ENCODE measurements at places on chromosomes 6 and 20.
A peak's percentile ranks its signal among the peaks of the same experiment; 100 is the strongest.

DNA sequence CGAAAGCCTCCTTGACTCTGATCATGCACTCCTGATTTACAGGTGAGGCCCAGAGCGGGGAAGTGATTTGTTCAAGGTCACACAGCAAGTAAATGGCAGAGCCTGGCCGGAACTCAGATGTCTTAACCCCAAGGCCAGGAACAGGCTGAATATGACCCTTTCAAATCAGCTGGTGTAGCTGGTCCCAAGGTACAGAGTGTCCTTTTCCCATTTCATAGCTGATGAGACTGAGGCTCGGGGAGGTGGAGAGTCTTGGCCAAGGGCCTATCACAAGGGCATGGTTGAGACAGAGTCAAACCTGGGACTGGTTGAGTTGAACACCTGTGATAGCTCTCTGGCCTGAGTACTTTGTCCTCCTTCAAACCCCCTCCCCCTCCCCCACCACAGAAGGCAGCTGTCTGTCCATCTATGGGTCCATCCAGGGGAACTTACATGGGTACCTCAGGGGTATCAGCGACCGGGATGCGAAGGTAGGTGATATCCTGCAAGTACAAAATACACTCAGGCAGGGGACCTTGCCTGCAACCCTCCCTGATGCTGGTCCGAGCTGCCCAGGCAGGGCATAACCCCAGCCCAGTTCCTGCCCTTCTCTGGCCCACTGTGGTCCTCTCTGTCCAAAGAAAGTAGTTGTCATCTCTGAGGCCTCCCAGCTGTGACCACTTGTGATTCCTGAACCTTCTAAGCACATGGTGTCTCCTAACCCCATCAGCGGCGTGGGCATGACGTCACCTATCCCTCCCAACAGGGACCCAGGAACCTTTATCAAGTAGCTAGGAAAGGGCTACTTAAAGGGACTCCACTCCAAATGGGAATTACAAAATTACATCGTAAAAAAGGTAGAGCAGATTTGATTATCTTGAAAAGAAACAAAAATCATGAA, 5.6 kb downstream of the DUSP15 start:
- no peak for DNase-seq

DNA sequence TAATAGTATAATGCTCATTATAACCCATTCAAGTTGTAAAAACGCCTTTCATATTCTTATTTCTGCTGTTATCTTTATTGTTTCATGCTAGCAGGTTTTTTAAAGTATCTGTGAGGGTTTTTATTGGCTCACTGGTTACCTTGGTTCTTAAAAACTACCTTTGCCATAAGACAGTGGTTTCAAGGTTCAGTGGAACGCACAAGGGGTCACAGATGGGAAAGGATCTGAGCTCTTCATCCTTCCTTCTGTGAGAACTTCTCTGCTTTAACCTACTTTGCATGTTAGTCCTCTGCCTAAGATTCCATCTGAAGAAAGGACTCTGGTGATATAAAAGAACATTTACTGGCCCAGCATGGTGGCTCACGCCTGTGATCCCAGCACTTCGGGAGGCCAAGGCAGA, 492.6 kb downstream of the CD83 start:
- DNase-seq: no peak

GRCh38 chr20:46011631-46012482, 3.1 kb downstream of the MMP9 start:
- DNase-seq: peak; percentile 32

DNA sequence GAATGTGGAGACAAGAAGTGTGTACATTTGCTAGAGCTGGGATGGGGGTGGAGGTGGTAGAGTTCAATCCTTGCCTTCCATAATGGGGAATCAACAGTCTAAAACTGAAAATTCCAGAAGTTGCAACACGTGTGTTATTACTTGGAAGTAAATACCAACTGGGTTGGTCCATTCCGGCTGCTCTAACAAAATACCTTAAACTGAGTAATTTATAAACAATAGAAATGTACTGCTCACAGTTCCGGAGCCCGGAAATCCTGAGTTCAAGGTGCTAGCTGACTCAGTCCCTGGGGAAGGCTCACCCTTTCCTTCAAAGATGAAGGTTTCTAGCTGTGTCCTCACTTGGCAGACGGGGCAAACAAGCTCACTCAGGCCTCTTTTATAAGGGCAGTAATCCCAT, 59.0 kb downstream of the RIN2 start:
- no peak for DNase-seq

DNA sequence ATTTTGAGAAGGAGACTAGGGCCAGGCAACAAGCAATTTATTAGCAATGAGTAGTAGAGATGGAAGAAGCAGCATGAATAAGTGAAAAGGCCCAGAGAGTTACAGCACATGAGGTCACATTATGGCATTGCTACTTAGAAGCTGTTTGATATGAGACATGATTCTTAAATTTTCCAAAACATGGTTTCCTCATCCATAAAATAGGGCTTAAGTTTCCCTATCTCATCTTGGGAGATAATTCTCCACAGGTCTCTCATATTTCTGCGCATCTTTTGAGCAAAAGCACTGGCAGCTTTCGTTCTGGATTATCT, 656.1 kb downstream of the EPHA7 start:
- no peak for DNase-seq

DNA sequence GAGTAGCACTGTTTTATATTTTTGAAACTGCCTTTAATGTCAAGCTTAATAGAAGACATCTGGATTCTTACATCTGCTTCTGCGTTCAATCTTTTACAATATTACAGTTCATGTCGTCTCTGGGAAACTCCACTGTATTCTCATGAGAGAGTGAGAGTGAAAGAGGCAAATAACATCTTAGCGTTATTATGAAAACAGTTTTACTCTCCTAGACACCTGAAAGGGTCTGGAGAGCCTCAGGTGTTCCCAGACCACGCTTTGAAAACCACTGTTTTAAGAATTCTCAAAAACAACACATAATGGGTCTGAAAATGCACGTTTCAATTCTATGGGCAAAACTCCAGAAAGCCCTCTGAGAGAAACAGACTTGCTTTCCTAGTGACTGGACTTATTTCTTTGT, 63.3 kb downstream of the ARHGAP18 start:
- no peak for DNase-seq

- DNase-seq: peak; percentile 97
These were observed 1.3 kb downstream of the TUBB start for GRCh38 chr6:30721198-30722024.

GRCh38 chr20:4829514-4830215, 108.0 kb downstream of the PRND start:
- DNase-seq: no peak

DNA sequence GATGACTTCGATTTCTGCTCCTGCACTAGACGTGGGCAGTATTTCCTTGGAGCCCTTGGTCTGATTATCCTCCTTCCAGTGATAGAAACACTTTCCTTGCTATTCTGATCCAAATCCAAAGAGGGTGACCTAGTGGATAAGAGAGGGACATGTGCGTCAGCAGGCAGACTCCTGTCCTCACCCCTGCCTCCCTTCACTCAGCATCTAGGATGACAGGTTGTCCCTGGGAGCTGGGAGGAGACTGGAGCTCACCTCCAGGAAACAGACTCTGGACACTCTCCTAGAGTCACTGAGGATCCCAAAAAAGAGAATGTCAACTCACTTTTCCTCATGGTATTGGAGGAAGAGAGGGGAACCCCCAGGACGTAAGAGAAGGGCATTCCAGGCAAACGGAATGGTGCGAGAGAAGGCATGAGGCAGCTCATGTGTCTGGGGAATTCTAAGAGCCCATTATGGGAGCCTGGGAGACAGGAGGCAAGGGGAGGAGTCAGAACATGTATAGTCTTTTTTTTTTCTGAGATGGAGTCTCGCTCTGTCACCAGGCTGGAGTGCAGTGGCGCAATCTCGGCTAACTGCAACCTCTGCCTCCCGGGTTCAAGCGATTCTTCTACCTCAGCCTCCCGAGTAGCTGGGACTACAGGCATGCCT, 2.2 kb downstream of the C20orf173 start:
- DNase-seq: no peak

GRCh38 chr6:69973138-69973537, 106.8 kb downstream of the COL19A1 start:
- no peak for DNase-seq

- no peak for DNase-seq
These were observed 191.3 kb downstream of the ALDH8A1 start for GRCh38 chr6:134758621-134759020.

- no peak for DNase-seq
These were observed 41.3 kb upstream of the CLDN20 start for GRCh38 chr6:155222506-155222905.

GRCh38 chr20:32967961-32968457, 36.2 kb downstream of the SUN5 start:
- DNase-seq: peak; percentile 47

DNA sequence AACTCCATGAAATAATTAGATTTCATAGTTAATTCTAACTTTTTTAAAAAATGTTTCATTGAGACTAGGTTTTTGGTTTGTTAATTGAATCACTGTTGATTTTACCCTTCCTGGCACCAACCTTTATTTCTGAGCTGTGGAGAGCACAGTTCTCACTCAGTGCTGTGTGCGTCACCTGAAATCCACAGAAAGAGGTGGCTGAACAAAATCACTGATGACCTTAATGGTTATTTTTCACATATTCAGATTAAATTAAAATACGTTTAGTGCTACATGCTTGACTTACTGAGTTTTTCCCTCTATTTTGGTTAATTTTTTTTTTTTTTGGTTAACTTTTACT, 89.4 kb downstream of the SLC16A10 start:
- no peak for DNase-seq

DNA sequence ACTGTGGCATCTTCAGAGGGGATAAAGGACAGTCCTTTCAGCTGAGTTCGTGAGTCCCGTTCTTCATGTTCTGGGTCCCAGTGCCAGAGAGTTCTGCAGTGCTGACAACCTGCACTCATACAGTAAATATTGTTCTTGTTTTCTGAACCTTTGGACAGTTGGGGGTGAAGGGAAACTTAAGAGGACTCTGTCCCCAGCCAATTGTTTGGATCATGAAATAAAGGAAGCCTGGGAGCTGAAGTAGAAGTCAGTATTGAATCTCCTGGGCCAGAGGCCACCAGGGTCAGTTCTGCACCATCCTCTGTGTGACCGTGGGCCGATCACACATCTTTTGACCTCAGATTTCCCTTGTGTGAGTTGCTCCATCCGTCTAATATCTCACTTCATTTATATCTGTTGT, 3.2 kb downstream of the SLC2A12 start:
- DNase-seq: no peak

- no peak for DNase-seq
These were observed 213.6 kb upstream of the DTNBP1 start for GRCh38 chr6:15876406-15876805.

- no peak for DNase-seq
These were observed 221.4 kb downstream of the PLCB4 start for GRCh38 chr20:9290331-9290730.

- no peak for DNase-seq
These were observed 1.2 kb upstream of the TOX2 start for GRCh38 chr20:43913291-43914025.

GRCh38 chr6:168359794-168360193, 40.2 kb upstream of the DACT2 start:
- DNase-seq: no peak

DNA sequence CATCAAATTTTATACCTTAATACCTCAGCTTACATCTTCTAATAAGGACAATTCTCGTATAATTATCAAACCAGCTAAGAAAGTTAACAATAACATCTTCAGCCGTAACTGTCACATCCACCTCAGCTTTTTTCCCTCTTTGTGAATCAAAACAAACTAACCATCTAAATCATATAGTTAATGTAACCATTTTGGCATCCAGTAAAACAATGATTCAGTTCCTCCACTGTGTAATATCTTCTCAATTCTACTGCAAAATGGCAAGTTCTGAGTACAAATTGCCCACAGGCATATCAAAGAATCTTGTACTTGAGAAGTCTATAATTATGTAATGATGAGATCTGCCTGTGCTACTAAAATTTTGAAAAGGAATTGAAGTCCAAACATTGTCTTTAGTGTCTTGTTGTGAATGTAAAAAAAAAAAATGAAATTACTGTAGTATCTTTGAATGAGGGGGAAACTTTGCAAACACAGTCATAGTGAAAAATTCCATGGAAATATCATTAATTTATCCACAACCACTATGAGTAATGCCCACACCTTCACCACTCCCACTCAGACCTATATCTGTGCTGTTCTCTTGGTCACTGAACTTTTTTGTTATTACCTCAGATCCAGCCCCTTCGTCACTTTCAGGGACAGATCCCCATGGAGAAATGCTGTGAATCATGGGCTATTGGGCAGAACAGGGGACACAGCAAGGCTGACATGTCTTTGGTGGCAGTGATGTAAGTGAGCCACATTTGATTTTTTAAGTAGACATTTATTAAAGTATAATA, 178.6 kb upstream of the RAB32 start:
- no peak for DNase-seq

- DNase-seq: peak; percentile 44
These were observed 252.8 kb downstream of the CDH26 start for GRCh38 chr20:60210779-60211617.

GRCh38 chr20:32965581-32966373, 38.5 kb downstream of the SUN5 start:
- peak; percentile 21 for DNase-seq

DNA sequence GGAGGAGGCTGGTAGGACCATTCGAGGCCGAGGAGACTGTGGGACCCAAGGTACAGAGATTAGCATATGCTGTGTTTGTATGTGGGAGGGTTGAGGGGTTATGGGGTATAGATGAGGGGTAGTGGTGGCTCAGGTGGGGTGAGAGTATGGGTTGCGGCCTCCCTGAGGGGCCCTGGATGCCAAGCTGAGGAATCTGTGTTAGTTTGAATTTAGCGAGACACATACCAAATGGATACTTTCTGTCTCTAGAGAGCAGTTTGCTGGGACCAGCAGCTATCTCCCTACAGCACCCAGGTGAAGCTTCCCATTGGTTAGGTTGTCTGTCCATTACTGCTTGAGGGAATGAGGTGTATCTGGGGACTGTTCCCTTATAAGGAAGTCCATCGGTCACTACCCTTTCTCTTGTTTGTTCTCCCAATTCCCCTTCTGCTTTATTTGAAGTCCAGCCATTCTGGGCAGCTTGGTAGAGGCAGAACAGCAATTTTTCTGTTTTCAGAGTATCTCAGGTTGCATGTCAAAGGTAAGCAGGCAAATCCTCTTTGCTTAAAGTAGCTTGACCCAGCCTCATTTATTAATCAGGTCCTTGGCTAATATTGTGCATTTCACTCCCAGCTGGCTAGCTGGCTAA, 15.2 kb downstream of the CHMP4B start:
- no peak for DNase-seq

GRCh38 chr6:31225735-31226134, 46.2 kb downstream of the HLA-C start:
- no peak for DNase-seq

GRCh38 chr6:158775832-158776231, 43.3 kb downstream of the EZR start:
- no peak for DNase-seq

DNA sequence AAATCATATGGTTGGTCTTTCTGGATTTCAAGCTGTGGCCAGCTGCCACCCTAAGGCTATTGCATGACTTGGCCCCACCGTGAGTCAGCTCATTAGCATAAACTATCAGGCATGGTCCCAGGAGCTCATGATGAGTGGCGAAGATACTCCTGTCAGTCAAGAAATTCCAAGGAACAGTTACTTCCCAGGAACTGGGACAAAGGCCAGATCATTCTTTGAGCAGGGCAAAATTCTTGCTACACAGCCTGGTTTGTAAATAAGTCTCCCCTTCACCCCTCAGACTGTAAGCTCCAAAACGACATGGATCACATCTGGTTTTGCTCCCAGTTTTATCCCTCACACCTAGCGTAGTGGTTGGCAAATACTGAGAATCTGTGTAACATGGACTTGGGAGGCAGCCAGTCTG, 33.0 kb upstream of the KIAA1586 start:
- no peak for DNase-seq

GRCh38 chr6:35244551-35244950, 15.0 kb upstream of the ZNF76 start:
- no peak for DNase-seq

All from stimulated activated CD4-positive, alpha-beta T cell treated with anti-CD3 and anti-CD28 coated beads, Interleukin-4, amount 100 ng/mL, for 24 hours (primary cell).